Breast epithelium (tissue), 4 donors: ENCODE measurements at places on chromosomes 4 and X. TPM values are rescaled to one million over a fixed set of nuclear protein-coding genes. Genes with fewer than 3 reads are reported as not detected.

GRCh38 chrX:55056820-55057674 is 17.8 kb upstream of the PAGE2B start:
- no peak for DNase-seq

IL2RG gene
- 10.8 TPM for total RNA-seq

GRCh38 chr4:107708225-107708624 is 11.8 kb downstream of the PAPSS1 start:
- no peak for DNase-seq

DNA sequence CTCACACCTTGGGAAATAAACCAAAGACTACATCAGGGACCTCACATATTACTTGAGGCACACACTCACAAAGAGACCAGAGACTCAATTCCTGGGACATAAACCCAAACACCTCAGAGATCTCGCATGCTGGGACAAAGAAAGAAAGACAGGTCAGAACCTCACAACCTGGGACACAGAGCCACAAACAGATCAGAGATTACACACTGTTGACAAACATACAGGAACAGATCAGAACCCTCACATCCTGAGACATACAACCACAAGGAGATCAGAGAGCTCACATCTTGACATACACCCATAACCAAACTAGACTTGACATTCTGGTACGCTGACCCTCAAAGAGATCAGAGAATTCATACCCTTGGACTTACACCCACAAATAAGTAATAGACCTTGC is 17.3 kb downstream of the SUV39H1 start:
- no peak for DNase-seq

FHL1 gene
- total RNA-seq = 299 TPM

GRCh38 chrX:29662759-29663503 is 552.4 kb upstream of the MAGEB2 start:
- no peak for DNase-seq

DNA sequence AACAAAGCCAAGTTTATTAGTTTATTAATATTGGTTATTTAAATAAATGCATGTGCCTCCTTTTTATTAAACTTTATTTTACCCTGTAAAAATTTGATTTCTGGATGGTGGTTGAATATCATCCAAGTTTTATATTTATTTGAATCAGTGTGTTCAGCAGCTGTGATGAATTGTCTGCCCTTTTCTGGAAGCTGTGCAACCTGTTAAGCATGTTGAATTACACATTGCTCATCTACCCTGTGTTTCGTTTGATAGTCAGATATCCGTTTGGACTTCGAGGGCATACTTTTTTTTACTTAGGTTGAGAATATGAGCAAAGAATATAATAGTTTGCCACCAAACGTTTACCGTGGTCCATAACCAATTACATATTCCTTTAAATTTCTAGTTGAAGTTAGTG is 95.8 kb upstream of the TENM3 start:
- no peak for DNase-seq

GRCh38 chr4:80585542-80585941 is 250.0 kb downstream of the CFAP299 start:
- no peak for DNase-seq

DNA sequence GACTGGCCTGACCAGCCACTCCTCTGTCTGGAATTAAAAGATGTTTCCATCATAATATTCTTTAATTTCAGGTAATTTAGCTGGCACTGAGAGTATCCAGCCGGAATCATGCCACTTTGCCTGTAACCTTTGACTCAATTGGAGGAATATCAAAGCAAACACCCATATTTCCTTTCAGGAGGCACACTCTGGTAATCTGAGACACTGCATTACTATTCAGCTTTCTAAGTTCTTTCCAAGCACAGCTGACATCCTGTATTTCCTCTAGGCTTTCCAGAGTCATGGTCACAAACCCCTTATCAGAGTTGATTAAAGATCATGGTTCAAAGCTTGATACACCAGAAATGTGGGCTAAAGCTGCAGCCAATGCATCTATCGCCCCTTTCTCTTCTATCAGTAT is 29.3 kb downstream of the INTS12 start:
- DNase-seq = no peak

GRCh38 chrX:101383679-101384205 is 2.2 kb downstream of the BTK start:
- DNase-seq = no peak

LANCL3 gene
- 0.59 TPM for total RNA-seq

GRCh38 chr4:71107726-71108125 is 114.3 kb downstream of the DCK start:
- no peak for DNase-seq

DNA sequence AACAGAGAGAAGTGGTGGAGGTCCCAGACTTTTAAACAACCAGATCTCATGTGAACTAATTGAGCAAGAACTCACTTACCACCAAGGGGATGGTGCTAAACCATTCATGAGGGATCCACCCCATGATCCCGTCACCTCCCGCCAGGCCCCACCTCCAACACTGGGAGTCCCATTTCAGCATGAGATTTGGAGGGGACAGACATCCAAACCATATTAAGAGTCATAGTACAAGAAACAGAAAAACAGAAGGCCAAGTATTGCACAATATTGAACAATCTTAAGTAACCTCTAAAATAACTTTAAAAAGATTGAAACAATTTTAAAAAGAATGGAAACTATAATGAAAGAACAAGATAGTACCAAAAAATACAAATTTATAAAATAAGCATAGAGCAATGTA is 110.0 kb downstream of the CBR4 start:
- DNase-seq = no peak

- DNase-seq = no peak
These were observed 82.9 kb downstream of the CLCN4 start for GRCh38 chrX:10239611-10240064.

DNA sequence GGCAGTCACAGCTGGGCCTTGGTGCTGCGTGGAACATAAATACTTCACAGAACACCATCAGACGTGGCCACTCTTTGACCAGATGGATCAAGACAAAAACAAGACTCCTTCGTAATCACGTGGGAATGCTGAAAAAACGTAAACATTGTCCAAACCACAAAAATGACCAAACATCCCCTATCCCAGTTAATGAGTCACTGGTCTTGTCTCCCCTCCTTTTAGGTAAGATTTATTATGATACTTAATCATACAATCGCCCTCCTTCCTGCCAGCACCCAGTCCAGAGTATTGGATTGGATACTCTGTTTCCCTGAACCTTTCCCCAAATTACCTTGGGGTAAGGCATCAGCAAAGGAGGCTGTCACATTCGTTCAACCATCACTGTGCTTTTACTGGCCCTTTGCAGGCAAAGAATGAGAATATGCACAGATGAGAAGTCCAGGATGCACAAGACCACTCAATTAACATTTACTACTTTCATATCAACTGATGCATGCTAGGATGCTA is 601 bp upstream of the TCEANC start:
- no peak for DNase-seq

GRCh38 chrX:110056419-110056818 is 53.5 kb downstream of the TMEM164 start:
- DNase-seq = no peak

CLDN34 gene
- not detected for total RNA-seq

DNA sequence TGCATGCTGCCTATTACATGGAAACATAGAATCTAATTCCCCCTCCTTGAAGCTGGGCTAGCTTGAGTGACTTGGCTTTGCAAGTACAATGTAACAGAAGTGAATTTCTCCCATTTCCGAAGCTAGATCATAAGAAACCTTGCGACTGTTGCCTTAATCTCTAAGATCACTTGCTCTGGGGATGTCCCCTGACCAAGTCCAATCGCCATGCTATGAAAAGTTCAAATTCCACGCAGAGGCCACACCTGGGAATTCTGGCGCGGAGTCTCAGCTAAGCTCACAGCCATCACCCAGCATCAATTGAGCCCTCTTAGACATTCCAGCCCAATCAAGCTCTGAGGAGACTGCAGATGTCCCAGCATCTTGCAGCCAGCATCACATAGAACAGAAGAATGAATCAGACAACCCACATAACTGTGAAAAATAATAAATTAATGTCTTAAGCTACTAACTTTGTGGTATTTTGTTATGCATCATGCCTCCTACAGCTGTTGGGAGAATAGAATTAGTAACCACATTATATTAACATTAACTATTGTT is 27.0 kb downstream of the GPM6A start:
- DNase-seq = no peak

GRCh38 chr4:52748432-52748831 is 2.8 kb downstream of the ERVMER34-1 start:
- no peak for DNase-seq
